T-helper 22 cell (primary cell): ENCODE measurements at places on chromosomes 11 and 22.

DNA sequence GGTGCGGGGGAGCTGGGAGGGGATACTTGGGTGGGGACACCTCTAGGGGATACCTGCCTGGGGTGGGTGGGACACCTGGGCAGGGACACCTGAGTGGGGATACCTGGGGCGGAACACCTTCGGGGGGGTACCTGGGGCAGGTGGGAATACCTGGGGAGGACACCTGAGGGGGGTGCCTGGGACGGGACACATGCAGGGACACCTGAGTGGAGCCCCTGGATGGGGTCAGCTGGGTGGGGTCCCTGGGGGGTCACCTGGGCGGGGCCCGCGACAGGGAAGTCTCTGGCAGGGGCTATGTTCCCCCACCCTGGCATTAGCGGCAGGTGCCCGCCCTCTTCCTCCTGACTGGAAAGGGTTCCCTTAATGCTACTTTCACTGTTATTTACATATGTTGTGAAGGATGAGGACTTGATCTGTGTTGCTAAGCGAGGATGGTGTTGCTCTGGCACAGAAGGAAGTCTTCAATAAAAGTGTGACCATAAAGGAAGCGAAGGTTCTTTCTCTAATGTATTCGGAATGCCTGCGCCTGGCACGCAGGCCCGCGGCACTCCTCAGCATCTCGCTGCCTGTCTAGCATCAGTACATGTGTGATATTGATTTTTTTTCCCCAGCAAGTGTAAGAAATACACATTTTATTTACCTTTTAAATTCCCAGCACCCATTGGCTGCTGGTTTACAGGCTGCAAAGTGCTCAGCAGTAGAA is 801.7 kb downstream of the BRD1 start:
- DNase-seq = no peak

DNA sequence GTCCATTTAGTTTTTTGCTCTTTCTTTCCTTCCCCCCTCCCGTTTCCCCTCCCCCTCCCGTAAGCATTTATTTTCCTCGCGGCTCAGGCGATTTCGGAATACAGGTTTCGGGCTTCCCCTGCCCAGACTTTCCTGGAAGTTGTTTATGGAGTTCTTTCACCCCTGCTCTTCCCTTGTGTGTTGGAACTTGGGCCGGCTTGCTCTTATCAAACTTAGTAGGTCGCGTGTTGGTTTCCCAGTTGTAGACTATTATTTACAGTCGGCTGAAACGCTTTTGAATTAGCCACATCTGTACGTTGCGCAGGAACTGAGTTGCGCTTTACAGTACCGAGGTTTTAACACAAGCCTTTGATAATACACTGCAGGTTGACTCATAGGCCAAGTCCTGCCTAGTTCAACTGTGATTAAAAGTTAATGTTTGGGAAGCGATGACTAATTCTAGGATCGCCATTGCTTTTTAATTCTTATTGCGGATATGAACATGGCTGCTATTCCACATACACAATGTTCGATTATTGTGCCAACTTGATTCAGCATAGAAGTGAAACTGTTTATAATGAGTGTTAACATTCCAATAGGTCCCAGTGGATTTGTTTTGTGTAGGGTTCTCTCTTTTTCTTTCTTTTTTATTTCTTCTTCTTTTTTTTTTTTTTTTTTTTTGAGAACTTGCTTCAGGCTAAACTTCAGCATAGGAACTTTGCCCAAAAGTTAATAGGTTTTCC is 1.7 kb downstream of the YAP1 start:
- no peak for DNase-seq

GRCh38 chr11:19646921-19647320 is 65.7 kb upstream of the NAV2 start:
- DNase-seq = no peak

DNA sequence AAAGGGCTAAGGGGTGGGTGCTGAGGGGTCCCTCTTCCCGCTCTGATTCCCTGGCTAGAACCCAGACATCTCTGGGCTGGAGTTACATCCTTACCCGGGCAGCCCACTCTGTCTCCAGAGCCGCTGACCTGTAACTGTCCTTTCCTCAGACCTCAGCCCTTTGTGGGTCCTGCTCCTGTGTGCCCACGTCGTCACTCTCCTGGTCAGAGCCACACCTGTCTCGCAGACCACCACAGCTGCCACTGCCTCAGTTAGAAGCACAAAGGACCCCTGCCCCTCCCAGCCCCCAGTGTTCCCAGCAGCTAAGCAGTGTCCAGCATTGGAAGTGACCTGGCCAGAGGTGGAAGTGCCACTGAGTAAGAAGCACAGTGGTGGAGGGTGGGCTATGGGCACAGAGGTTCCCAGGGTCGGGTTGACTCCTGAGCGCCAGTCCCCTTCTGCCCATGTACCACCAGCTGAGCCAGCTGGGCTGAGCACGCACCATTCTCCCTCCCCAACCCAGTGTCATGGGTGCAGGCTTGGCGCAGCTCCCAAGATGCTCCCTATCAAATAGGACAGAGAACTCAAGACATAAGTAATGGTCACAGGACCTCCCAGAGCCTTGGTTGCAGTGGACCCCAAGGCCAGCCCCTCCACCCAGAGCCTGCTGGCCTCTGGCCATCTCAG is 1.6 kb downstream of the IL18BP start:
- DNase-seq = no peak

DNA sequence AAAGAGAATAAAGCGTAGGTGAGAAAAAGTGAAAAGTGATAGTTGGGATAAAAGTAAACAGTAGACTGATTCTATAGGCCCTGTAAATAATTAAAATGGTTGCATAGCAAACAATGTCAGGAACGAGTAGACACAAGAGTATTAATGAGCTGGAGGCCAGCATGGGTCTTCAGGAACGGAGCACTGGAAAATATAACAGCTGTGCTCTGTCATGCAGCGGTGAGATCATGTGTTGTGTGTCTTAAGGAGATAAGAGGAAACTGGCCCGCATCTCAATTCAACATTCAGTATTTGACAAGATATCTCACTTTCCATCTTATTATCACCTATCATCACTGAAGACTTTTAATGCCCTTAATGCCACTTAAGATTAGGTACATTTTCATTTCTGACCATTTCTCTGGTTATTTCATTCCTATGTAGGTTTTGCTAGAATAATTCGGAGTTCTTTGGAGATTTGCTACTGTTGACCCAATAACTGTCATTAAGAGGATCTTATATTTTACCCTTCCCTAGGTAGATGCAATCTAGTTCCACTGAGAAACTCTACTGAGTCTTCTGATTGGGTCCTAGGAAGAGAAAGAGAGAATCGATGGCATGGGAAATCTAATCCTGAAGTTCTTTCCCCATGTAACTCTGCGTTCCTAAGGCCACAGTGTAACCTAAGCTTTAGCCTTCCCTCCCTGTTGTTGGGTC is 35.5 kb upstream of the VWA5A start:
- no peak for DNase-seq

GRCh38 chr22:46735747-46736608 is 2.1 kb downstream of the CERK start:
- DNase-seq = no peak

DNA sequence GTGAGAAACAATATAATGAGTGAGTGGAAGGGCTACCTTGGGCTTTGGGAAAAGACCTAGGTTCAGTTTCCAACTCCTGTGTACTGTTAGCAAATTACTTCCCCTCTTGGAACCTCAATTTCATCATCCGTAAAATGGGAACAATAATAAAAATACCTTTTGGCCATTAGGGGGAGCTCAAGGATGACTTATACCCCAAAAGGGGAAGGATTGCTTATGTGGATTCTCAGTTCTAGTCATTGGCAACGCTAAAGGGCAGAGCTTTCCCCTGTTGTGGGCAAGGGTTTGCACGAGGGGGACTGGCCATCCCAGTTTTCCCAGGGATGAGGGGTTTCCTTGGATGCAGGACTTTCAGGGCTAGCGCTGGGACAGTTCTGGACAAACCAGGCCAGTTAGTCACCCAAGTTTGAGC is 3.1 kb upstream of the COMMD9 start:
- no peak for DNase-seq

- peak; percentile 14 for DNase-seq
Measured at GRCh38 chr22:30694171-30694639, 469 bp upstream of the OSBP2 start.

- DNase-seq = no peak
Measured at GRCh38 chr11:61477126-61477525, 31.4 kb upstream of the LRRC10B start.

- no peak for DNase-seq
Measured at GRCh38 chr11:58927393-58928106, 11.7 kb upstream of the GLYATL1 start.

GRCh38 chr22:22836635-22837034 is 51.0 kb upstream of the IGLL5 start:
- DNase-seq = no peak

GRCh38 chr22:46007848-46008261 is 30.9 kb upstream of the WNT7B start:
- DNase-seq = no peak
